ENCODE measurements at places on chromosomes 2 and 18.
A peak's percentile ranks its signal among the peaks of the same experiment; 100 is the strongest.

DNA sequence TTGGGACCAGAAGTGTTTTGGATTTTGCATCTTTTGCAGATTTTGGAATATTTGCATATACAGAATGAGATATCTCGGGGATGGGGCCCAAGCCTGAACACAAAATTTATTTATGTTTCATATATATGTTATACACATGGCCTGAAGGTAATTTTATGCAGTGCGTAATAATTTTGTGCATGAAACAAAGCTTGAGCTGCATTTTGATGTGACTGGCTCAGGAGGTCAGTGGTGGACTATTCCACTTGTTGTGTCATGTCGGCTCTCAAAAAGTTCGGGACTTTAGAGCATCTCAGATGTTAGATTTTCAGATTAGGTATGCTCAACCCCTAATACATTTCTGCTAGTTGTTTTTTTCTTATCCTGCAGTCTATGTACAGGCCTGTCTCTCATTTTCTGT, 145.4 kb downstream of the FAM210A start:
- no peak for DNase-seq

DNA sequence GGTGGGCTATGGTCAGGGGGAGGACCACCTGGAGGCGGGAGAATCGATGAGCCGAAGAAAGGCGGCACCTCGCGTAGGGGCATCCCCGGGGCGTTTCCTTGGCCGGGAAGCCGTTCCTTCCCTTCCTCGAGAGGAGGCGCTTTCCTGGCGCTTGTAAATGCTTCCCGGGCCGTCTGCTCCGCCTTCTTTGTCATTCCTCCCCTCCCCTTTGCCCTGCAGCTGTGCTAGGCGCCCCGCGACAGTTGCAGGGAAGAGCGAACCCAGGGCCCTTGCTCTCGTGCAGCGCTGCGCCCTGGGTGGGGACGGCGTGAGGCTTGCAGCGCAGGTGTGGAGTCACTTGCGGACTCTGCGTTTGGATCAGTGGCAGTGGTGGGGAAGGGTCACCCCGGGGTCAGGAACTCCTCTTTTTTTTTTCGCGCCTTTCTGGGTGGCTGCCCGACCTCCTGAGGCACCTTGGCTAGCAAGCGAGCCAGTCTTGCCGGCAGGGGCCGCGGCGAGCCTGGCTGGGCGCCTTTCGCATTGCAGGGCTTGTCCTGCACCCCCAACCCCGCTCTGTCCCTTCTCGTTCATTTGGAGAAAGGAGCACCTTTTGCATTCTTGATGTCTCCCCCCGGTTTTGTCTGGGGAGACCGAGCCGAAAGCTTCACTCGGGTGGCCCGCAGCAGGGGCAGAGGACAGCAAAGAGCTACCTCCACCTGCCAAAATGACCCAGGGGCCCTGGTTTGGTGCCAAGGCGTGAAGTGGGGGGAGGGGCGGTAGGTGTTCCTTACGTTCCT, 858 bp downstream of the KCNS3 start:
- DNase-seq, result peak; percentile 10

DNA sequence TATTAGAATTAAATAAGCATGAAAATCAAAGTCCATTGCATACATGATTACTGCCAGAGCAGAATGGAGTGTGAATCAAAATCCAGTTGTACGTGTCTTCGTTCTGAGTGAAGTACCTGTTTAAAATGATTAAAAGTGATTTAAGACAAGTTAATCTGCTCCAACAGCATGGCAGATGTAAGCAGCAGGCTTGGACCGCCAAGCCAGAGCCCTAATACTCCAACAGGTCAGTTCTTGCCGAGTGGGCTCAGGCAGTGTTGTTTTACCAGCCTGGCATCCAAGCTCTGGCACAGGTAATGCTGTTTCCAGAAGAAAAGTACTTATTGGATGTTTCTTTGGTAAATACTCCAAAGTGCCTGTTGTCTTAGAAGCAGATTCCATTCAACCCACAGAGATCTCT, 171.4 kb upstream of the EPAS1 start:
- no peak for DNase-seq

DNA sequence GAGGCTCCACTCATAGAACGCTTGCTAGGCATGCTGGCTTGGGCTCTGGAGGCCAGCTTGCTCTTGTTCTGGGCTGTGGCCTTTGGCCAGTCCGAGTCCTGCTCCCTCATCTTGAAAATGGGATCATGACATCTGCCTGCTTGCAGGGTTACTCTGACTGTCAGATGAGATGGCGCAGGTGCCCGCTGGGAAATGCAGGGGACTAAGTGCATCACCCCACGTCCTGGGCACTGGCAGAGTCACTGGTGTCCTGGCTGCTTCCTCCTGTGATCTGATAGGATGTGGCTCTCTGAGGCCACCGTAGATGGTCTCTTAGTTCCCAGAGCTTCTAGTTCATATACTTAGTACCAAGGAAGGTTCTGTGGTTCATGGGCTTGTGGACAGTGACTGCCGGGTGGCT, 18.5 kb downstream of the LDLRAD4 start:
- DNase-seq, result no peak

Measured in fibroblast of the conjunctiva (primary cell).